ENCODE measurements at places on chromosomes 16 and 17. TPM values are rescaled to one million over a fixed set of nuclear protein-coding genes. Genes with fewer than 3 reads are reported as not detected.
A peak's percentile ranks its signal among the peaks of the same experiment; 100 is the strongest.

The BPTF gene
- total RNA-seq: 168 TPM

GRCh38 chr17:35559495-35560210, 966 bp downstream of the SLFN14 start:
- peaks cover 2% of the 10 kb centered on the region for H3K27me3 ChIP-seq
- no peaks in the 10 kb centered on the region for H3K36me3 ChIP-seq
- H3K4me1 ChIP-seq: no peaks in the 10 kb centered on the region
- DNase-seq: no peak
- H3K4me3 ChIP-seq: no peak overlapping the region

GRCh38 chr17:46143827-46144236, 49.4 kb downstream of the KANSL1 start:
- peaks cover 25% of the 10 kb centered on the region for H3K4me1 ChIP-seq
- no peak overlapping the region for H3K27ac ChIP-seq
- H3K36me3 ChIP-seq: no peaks in the 10 kb centered on the region
- no peak overlapping the region for H3K4me3 ChIP-seq
- no peak for DNase-seq

The ZSWIM7 gene
- 14.6 TPM for total RNA-seq

- H3K4me3 ChIP-seq: no peak overlapping the region
- no peak for DNase-seq
- peaks cover 52% of the 10 kb centered on the region for H3K4me1 ChIP-seq
- no peak overlapping the region for H3K27ac ChIP-seq
- peaks cover 11% of the 10 kb centered on the region for H3K36me3 ChIP-seq
These were observed 38.9 kb downstream of the SLFN12L start for GRCh38 chr17:35498448-35499178.

DNA sequence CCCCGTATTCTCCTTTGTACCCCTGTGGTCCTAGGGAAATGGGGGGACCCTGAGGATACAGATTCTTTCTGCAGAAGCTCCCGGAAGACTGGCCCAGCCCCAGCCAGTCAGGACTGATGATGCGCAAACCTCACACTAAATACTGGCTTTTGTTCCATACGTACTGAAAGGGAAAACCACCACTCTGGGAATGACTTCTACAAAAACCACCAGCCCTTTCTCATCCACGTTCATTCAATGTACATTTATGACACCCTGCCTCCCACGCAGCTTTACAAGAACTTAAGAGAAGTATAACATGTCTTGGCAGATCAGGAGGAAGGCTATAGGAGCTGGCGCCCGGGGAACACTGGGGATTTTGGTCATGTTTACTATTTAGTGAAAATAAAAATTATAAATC, 70.6 kb downstream of the MARCHF10 start:
- no peaks in the 10 kb centered on the region for H3K4me1 ChIP-seq
- H3K36me3 ChIP-seq: no peaks in the 10 kb centered on the region
- no peaks in the 10 kb centered on the region for H3K27me3 ChIP-seq
- DNase-seq: no peak

- peaks cover 86% of the 10 kb centered on the region for H3K4me1 ChIP-seq
- H3K27me3 ChIP-seq: no peaks in the 10 kb centered on the region
- no peak for DNase-seq
- H3K36me3 ChIP-seq: peaks cover 3% of the 10 kb centered on the region
- no peak overlapping the region for H3K27ac ChIP-seq
- H3K4me3 ChIP-seq: no peak overlapping the region
These were observed 5.3 kb downstream of the ITGAX start for GRCh38 chr16:31360251-31360650.

The TMC7 gene
- not detected for total RNA-seq

DNA sequence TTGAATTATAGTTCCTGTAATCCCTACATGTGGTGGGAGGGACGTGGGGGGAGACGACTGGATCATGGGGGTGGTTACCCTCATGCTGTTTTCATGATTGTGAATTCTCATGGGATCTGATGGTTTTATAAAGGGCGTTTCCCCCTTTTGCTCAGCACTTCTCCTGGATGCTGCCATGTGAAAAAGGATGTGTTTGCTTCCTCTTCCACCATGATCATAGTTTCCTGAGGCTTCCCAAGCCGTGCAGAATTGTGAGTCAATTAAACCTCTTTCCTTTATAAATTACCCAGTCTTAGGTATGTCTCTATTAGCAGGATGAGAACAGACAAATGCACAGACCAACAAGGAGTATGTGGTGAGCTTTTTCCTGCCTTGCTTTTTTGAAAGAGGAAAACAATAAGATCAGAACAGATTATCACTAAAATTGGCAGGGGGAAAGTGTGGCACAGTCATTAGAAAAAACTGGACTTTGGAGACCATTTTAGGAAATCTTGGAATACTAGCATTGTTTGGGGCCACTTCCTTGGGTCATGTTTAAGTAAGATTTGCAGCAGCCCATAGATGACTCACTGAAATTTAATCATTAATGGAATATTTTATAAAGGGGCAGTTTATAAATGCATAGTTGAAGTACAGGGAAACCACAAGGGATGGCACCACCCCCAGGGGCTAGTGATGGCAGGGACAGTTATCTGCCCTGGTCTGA, 352.8 kb downstream of the CDH13 start:
- H3K27me3 ChIP-seq: no peaks in the 10 kb centered on the region
- no peaks in the 10 kb centered on the region for H3K4me1 ChIP-seq
- DNase-seq: no peak
- no peak overlapping the region for H3K27ac ChIP-seq
- no peaks in the 10 kb centered on the region for H3K36me3 ChIP-seq
- no peak overlapping the region for H3K4me3 ChIP-seq

The KRT28 gene
- not detected for total RNA-seq

DNA sequence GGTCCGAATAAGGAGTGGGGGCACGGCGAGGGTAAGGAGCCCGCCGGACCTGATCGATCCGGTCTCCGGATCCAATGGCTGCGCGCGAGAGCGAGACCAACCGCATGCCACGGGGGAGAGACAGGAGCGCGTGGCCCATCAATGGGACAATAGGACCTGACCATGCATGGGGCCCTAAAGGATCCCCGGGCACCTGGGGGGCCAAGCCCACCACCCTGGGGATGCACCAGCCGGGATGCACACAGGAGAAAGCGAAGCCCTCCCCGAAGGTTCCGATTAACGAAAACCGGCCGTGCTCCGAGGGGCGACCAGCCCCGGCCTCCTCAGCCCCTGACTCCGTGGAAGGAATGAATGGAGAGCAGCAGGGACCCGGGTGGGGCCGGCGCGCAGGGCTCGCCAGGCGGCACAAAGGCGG, 525 bp downstream of the JPT1 start:
- no peaks in the 10 kb centered on the region for H3K36me3 ChIP-seq
- H3K27me3 ChIP-seq: no peaks in the 10 kb centered on the region
- H3K4me3 ChIP-seq: peak overlapping the region; percentile 90
- peaks cover 21% of the 10 kb centered on the region for H3K4me1 ChIP-seq

The KCTD2 gene
- total RNA-seq: 27.0 TPM

- no peak overlapping the region for H3K4me3 ChIP-seq
- no peak for DNase-seq
- H3K27me3 ChIP-seq: no peaks in the 10 kb centered on the region
- no peaks in the 10 kb centered on the region for H3K4me1 ChIP-seq
- no peak overlapping the region for H3K27ac ChIP-seq
- no peaks in the 10 kb centered on the region for H3K36me3 ChIP-seq
These were observed 381.8 kb upstream of the MAF start for GRCh38 chr16:79982361-79982760.

The OTOA gene
- not detected for total RNA-seq

- no peak overlapping the region for H3K4me3 ChIP-seq
- H3K36me3 ChIP-seq: no peaks in the 10 kb centered on the region
- no peaks in the 10 kb centered on the region for H3K4me1 ChIP-seq
These were observed 62.1 kb downstream of the CRISPLD2 start for GRCh38 chr16:84881702-84882521.

Measured in natural killer cell (primary cell).